Osteoblast (primary cell): ENCODE measurements at places on chromosomes 13 and 19.

- no peak for DNase-seq
Measured at GRCh38 chr19:41083516-41083915, 4.7 kb upstream of the CYP2A13 start.

GRCh38 chr13:64767054-64767453 lies 2463.1 kb downstream of the PCDH9 start:
- no peak for DNase-seq

DNA sequence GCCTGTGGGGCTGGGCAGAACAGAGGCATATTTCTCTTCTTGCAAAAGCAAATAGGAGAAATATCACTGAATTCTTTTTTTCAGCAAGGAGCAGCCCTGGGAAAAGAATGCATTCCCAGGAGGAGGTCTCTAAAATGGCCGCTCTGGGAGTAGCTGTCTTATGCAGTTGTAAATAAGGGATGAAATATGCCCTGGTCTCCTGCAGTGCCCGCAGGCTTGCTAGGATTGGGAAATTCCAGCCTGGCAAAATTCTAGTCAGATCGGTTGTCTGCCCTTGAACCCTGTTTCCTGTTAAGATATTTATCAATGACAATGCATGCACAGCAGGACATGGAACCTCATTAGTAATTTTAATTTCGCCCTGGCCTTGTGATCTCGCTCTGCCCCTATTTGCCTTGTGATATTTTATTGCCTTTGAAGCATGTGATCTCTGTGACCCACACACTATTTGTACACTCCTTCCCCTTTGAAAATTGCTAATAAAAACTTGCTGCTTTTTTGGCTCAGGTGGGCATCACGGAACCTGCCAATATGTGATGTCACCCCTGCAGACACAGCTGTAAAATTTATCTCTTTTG lies 1993.2 kb downstream of the PCDH9 start:
- no peak for DNase-seq

DNA sequence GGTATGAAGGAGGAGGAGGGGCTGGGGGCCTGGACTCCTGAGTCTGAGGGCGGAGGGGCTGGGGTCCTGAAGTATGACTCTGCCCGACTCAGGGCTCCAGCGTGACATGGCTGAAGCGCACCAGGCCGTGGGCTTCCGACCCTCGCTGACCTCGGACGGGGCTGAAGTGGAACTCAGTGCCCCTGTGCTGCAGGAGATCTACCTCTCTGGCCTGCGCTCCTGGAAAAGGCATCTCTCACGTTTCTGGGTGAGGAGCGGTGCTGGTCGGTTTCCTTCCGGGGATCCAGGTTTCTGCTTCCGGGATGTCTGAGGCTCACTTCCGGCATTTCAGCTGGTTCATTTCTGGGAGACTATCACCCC lies 1.2 kb downstream of the CPT1C start:
- peak; percentile 47 for DNase-seq

DNA sequence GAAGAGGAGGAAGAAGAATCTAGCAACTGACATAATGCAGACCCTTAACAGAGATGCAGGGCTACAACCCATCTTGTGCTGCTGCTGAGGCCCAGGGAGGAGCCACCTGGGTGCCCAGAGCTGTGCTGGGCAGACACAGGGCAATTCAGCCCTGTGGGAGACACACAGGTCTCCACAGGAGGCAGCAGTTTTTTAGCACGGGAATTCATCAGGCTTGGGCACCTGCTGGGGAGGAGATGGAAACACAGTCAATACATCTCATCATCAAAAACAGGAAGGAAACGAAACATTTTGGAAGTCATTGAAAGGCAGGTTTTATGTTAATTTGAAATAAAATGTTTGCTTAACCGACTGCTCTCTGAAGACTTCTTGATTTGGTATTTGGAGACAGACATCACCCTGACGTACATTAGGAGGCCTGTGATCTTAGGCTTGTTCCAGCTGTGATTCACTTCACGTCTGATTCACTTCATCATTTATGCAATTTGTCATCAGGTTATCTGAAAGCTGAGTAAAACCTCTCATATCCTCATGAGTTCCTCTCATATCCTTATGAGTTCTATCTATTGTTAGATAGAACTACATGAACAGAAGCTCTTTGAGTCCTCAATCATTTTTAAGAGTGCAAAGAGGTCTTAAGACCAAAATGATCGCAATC lies 77.4 kb downstream of the CYSLTR2 start:
- peak; percentile 87 for DNase-seq

DNA sequence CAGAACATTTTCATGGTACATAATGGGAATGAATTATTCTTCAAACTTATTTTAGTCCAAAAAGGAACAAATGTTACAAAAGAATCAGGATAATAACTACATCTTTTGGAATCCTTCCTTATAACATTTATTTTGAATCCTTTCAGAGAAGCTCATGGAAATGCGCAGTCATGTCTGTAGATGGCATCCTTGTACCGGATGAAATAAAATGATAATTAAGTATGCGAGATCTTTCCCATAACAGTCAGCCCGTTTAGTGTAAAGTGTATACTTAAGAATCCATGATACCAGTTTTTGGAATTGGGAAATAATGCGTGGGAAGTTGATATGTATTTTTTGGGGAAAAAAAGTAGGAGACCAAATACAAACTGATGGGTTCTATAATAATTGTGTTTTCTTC lies 418.8 kb downstream of the GPC5 start:
- DNase-seq, result no peak

DNA sequence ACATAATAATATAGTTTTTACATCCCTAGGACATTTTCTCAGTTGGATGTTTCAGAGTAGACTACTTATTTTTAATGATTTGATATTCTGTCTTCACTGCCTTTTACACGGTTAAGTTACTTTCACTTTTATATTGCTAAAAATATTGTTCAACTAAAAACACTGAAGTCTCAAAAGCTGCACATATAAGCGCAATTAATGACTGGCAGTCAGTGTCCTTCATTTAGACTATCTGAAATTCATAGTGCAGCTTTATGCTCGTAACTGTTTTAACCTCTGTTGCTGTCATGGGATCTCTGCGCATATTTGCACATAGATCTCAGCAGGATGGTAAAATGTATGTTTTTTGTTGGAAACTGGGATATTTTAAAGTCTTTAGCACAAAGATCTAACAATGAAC lies 864.3 kb downstream of the SLITRK6 start:
- no peak for DNase-seq

DNA sequence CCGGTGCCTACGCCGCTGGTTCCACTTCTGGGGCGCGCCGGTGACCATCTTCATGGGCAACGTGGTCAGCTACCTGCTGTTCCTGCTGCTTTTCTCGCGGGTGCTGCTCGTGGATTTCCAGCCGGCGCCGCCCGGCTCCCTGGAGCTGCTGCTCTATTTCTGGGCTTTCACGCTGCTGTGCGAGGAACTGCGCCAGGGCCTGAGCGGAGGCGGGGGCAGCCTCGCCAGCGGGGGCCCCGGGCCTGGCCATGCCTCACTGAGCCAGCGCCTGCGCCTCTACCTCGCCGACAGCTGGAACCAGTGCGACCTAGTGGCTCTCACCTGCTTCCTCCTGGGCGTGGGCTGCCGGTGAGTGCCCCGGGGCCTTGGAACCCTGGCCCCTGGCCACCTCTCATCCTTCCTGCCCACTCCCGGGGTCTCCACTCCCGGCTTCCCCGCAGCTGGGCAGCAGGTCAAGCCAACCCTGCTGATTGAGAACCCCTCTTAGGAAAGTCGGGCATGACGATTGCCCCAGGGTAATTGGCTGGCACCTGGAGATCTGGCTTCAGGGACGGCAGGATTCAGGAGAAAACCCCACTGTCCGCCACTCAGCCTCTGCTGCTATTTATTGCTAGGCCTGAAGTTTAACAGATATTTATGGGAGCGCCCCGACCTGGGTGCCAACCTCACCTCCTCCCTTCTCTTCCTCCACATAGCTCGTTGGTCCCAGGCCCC lies 39.1 kb downstream of the TRPM4 start:
- DNase-seq, result no peak

DNA sequence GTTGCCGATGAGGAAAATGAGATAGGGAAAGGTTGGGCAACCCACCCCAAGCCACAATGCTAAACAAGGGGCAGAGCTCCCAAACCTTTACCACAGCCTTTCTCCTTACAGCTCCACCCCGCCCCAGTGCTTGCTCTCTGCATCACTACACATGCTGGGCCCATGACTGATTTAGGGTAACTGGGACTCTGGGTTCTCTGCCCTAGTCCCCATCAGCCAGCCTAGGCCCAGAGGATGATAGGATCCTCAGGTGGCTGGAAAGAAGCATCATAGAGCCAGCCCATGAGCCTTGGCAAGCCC lies 11.6 kb downstream of the C19orf47 start:
- no peak for DNase-seq

GRCh38 chr19:43584484-43584883 lies 8.9 kb downstream of the PINLYP start:
- DNase-seq, result peak; percentile 39

DNA sequence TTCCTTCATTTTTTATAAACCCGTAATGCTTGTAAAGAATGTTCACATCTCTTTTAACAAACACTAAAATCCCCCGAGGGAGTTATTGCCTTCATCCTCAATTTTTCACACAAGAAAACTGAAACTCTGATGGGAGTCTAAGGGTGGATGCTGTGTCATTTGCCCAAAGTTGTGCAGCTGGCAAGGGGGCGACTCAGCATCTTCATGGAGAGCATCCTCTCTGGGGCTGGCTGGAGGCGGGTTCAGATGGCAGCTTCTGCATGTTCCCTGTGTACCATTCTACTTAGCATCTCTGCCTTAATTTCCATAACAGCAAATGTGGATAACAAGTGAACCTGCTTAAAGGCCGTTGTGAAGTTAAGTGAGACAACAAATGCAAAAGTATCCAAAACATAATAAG lies 256.4 kb downstream of the IRS2 start:
- DNase-seq, result no peak

DNA sequence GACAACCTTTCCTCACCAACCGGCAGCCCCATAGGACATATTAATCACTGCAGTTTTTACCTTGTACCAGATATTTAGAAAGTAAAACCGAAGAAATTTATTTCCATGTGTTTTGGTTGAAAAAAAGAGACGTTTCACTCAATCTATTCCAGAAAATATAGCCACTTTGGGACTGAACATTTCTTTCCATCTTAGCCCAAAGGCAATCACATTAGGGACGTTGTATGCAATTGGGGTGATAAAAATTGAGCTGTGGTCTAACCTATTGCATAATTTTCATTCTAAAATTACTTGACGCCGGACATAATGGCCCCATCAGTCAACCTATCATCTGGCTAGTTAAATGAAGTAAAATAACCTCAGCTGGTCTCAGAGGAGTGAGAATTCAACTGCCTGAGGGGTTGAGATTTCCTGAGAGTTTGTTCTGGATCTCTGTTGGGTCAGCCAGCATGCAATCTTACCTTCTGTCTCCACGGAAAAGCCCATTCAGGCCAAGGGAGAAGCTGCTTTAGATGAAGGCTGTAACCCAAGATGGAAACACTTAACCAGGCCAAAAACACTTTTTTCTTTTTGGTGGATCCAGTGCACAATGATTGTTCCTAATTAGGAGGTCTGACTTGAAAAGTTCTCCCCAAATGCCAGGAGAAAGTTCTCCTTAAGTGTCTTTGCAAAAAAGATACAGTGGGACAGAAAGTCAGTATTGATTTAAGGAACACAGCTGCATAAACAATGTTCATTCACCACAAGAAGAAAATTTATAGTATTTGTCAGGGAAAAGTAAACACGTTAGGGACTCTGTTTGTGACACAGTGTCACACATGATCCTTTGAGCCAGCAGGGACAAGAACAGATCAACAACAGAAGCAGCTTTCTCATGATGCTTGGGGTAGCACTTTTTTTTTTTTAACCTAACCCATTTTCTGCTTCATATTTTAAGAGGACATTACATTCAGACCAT lies 34.1 kb downstream of the DLEU7 start:
- DNase-seq, result no peak

- DNase-seq, result no peak
Measured at GRCh38 chr13:40306817-40307216, 359.6 kb downstream of the FOXO1 start.

- DNase-seq, result no peak
Measured at GRCh38 chr19:6708346-6708745, 12.1 kb downstream of the C3 start.

GRCh38 chr13:32254916-32255723 lies 60.0 kb downstream of the ZAR1L start:
- DNase-seq, result no peak

DNA sequence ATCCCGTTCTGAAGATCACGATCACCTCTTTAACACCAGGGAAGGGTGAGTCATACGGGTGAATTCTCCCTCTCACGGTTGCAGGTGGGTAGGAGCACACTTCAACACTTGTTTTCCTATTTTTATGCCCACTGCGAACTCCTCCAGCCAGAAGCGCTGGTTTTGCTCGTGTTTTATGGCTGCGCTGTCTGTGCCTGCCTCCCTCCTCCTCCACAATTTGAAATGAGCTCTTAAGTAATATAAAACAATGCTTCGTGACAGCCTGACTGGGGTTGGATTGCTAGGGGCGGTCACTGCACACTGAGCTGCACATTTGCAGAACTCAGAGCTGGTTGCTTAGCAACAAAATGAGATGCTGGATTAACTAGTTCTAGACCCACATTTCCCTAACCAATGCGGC lies 12.9 kb downstream of the CCDC70 start:
- peak; percentile 62 for DNase-seq

- DNase-seq, result peak; percentile 96
Measured at GRCh38 chr19:13212759-13213330, 62.6 kb downstream of the IER2 start.

DNA sequence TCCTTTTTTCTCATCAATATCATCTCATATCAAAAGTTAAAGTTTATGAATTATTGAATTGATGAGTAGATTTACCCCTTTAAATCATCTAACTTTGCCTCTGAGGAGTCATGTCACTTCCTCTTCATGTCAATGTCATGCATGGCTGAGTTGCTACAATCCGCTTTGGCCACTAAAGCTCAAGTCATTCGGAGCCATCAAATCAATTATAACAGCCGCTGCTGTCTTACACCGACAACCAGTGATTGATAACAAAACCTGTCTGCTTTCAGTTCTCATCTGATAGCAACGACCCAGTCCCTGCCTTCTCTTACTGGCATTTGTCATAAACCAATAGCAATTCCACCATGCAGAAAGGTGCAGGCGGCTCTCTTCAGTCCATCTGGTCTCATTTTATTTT lies 429.3 kb downstream of the DIAPH3 start:
- DNase-seq, result no peak

DNA sequence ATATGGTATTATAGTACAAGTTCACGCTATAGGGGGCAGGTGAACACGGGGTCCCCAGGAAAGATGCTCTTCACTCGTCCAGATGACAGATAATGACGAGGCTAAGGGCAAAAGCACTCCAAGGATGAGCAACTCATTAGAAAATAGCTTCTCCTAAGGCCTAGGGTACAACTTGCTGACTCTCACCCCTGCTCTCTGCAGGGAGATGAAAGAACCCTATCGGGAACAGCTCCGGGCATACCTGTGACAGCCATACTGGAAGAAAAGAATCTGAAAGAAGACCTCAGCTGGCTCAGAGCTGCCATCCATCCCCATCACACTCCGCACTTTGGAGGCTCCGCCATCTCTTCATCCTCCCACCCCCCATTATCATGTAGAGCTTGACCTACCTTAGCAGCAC lies 17.5 kb upstream of the HSPH1 start:
- DNase-seq, result no peak
